Activated T-cell treated with anti-CD3 and anti-CD28 coated beads, Interleukin-2, amount 50 U/mL, for 72 hours (primary cell): ENCODE measurements at places on chromosomes 7 and 10. TPM values are rescaled to one million over a fixed set of nuclear protein-coding genes. Genes with fewer than 3 reads are reported as not detected.

GRCh38 chr10:112397592-112397991 is 23.7 kb downstream of the ACSL5 start:
- H3K4me3 ChIP-seq: no peak overlapping the region
- no peaks in the 10 kb centered on the region for H3K27me3 ChIP-seq
- H3K4me1 ChIP-seq: no peaks in the 10 kb centered on the region
- no peak overlapping the region for H3K27ac ChIP-seq
- peaks cover 5% of the 10 kb centered on the region for H3K36me3 ChIP-seq

- no peak overlapping the region for H3K4me3 ChIP-seq
- no peak overlapping the region for H3K27ac ChIP-seq
- no peak for DNase-seq
- H3K27me3 ChIP-seq: no peaks in the 10 kb centered on the region
Observed at GRCh38 chr7:69516238-69516820, 81.9 kb upstream of the AUTS2 start.

- H3K27me3 ChIP-seq: peaks cover 6% of the 10 kb centered on the region
- H3K4me3 ChIP-seq: no peak overlapping the region
Observed at GRCh38 chr10:60916025-60916424, 28.0 kb downstream of the RHOBTB1 start.

DNA sequence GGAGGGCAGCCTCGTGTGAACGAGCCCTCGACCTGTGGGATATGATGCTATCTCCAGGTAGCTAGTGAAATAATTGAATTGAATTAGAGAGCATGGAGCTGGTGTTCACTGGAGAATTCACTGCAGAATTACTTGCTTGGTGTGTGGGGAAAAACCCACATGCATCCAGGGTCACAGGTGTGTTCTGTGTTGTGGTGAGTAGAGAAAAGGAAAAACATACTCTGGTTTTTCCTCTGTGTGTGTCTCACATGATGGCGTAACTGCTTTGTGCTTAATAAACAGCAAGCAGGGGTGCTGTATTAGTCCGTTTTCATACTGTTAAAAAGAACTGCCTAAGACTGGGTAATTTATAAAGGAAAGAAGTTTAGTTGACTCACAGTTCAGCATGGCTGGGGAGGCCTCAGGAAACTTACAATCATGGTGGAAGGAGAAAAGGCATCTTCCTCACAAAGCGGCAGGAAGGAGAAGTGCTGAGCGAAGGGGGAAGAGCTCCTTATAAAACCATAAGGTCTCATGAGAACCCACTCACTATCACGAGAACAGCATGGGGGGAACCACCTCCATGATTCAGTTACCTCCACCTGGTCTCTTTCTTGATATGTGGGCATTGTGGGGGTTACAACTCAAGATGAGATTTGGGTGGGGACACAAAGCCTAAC is 62.6 kb downstream of the TACR2 start:
- no peaks in the 10 kb centered on the region for H3K27me3 ChIP-seq
- H3K4me3 ChIP-seq: no peak overlapping the region
- peaks cover 39% of the 10 kb centered on the region for H3K4me1 ChIP-seq
- no peak overlapping the region for H3K27ac ChIP-seq
- no peak for DNase-seq
- peaks cover 24% of the 10 kb centered on the region for H3K36me3 ChIP-seq

- H3K36me3 ChIP-seq: no peaks in the 10 kb centered on the region
- H3K27ac ChIP-seq: no peak overlapping the region
- no peak for DNase-seq
- no peaks in the 10 kb centered on the region for H3K27me3 ChIP-seq
- H3K4me1 ChIP-seq: no peaks in the 10 kb centered on the region
Observed at GRCh38 chr10:115974816-115975430, 298.1 kb downstream of the GFRA1 start.

DNA sequence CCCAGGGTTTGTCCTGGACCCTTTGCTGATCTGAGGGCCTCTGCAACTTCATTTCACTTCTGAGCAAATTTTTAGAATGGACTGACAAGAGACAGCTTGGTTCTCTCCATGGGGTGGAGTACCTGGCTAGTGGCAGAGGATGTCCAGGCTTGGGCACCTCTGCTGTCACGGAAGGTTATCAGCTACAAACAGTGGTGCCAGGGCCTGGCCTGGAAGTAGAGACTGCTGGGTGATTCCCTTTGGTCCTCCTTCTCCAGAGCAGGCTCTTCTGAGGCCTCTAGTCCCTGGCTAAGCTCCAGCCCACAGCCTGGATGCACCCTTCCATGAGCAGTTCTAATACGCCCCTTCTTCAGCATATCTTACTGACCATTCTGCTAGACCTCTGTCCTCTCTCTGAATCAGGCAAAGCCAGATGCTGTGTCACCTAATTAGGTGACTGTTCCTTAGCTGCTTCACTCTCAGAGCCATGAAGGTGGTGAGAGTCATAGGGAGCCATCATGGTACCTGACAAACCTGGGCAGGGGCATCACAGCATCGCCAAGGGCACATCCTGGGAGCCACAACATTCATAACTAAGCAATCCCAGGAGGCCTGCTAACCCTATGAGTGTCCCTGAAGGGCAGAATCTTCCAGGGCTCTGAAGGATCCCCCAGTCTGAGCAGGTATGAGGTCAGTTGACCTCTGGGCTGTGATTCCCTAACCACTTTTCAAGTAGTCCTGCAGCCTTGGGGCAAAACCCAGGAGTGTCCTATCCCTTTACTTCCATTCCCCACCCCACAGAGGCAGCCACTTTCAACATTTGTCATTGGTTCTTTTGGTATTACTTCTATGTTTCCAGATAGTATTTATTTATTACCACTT is 4.0 kb downstream of the ARHGAP22 start:
- no peak overlapping the region for H3K27ac ChIP-seq
- DNase-seq: no peak
- no peak overlapping the region for H3K4me3 ChIP-seq

DNA sequence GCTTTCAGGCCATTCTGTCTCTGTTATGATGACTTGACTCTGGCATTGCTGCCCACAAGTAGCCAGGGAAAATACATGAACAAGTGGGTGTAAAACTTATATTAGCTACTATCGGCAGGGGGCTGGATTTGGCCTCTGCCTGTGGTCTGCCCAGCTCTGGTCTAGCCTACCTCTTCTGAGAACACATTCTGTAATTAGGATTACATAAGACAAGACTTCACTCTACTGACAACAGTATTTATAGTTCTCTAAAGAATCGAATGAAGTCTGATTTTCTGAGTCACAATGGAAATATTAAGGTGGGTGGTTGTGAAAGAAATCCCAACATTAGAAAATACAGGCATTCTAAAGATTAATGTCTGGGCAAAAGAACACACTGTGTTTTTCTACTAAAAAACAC is 55.5 kb downstream of the DLD start:
- no peaks in the 10 kb centered on the region for H3K36me3 ChIP-seq
- H3K27ac ChIP-seq: no peak overlapping the region
- H3K4me3 ChIP-seq: no peak overlapping the region
- H3K4me1 ChIP-seq: no peaks in the 10 kb centered on the region

DNA sequence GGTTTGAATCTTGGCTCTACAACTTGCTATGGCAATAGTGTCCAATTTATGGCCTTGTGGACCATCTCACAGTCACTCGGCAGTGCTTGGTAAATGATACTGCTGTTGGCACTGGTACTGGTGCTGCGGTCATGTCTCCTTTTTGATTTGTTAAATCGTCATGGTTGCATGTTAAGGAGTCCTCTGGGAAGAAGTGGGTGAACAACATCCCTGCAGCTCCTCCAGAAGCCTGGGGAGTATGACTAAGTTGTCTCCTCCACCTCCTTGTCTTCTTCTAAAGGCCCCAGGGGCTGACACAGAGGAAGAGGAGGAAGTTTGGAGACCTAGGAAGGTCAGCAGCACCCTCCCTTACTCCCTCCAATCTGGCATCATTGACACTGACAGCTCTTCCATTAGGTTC is 8.5 kb downstream of the ITPRIP start:
- H3K27ac ChIP-seq: peak overlapping the region; percentile 79
- peak overlapping the region; percentile 84 for H3K4me3 ChIP-seq
- H3K4me1 ChIP-seq: peaks cover 99% of the 10 kb centered on the region
- H3K27me3 ChIP-seq: no peaks in the 10 kb centered on the region
- H3K36me3 ChIP-seq: peaks cover 5% of the 10 kb centered on the region

DNA sequence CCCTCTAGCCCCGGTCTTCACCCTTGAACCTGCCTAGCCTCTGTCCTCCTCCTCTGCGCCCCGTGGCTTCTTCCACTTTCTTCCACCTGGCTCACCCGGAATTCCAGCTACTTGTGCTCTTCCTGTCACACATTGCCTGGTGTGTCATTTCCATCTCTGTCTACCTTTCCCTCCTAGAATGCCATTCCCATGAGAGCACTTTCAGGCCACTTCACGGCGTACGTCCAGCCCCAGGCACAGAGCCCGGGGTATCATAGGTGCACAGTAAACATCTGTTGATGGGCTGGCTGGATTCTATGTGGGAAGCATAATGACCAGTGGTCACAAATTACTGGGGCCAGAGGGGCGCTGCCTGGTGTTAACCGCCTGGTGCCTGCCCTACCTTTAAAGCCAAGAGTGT is 161.3 kb downstream of the CUX1 start:
- no peak overlapping the region for H3K4me3 ChIP-seq
- H3K36me3 ChIP-seq: no peaks in the 10 kb centered on the region
- H3K27me3 ChIP-seq: no peaks in the 10 kb centered on the region

GRCh38 chr10:18583575-18584270 is 67.7 kb downstream of the NSUN6 start:
- H3K27ac ChIP-seq: peak overlapping the region; percentile 78
- H3K4me3 ChIP-seq: no peak overlapping the region
- H3K4me1 ChIP-seq: peaks cover 20% of the 10 kb centered on the region
- no peak for DNase-seq
- H3K36me3 ChIP-seq: peaks cover 12% of the 10 kb centered on the region
- H3K27me3 ChIP-seq: no peaks in the 10 kb centered on the region

DNA sequence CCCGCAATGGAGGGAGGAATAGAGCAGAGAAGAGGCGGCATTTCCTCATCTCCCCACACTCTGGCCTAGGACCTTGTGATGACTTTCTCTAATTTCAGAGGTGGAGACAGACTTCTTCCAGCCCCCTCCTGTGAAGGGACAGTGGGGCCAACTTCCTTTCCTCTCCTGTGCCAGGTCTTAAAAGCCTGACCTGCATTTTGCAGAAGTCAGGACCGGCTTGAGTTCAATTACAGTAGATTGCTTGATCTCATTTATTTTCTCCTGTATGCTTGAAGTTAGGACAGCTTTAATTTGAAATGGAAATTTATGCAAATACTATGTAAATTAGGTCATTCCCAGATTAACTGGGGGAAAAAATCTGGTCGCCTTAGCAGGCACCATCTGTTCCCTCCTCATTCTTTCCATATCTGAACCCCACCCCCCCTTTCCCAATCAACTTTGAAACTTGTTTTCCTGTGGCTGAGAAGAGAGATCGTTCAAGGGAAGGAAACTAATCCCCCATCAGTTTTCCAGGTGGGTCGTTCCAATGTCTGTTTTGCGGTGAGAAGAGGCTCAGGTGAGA is 57.1 kb downstream of the SYPL1 start:
- H3K27me3 ChIP-seq: no peaks in the 10 kb centered on the region
- H3K4me3 ChIP-seq: no peak overlapping the region
- no peaks in the 10 kb centered on the region for H3K36me3 ChIP-seq
- peaks cover 19% of the 10 kb centered on the region for H3K4me1 ChIP-seq
- H3K27ac ChIP-seq: no peak overlapping the region

DNA sequence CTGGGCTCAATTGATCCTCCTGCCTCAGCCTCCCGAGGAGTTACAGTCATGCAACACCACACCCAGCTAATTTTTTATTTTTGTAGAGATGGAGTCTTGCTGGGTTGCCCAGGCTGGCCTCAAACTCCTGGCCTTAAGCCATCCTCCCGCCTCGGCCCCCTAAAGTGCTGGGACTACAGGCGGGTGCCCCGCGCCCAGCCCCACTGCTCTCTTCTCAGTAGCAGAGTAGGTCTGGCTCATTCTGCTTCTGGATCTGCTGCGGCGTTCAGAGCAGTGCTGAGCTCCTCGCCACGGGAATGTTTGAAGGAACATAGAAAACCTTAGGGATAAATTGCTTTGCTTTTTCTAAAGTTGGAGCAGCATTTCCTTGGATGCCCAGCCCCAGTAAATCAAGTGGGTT is 27.4 kb downstream of the WIPI2 start:
- DNase-seq: no peak
- no peak overlapping the region for H3K4me3 ChIP-seq
- no peak overlapping the region for H3K27ac ChIP-seq
- H3K4me1 ChIP-seq: no peaks in the 10 kb centered on the region
- H3K36me3 ChIP-seq: no peaks in the 10 kb centered on the region

- H3K4me1 ChIP-seq: peaks cover 54% of the 10 kb centered on the region
- DNase-seq: peak; percentile 40
- H3K27me3 ChIP-seq: no peaks in the 10 kb centered on the region
- H3K27ac ChIP-seq: peak overlapping the region; percentile 96
- peaks cover 52% of the 10 kb centered on the region for H3K36me3 ChIP-seq
Observed at GRCh38 chr7:155644971-155645509, 579 bp downstream of the RBM33 start.

- H3K4me1 ChIP-seq: peaks cover 20% of the 10 kb centered on the region
- H3K36me3 ChIP-seq: no peaks in the 10 kb centered on the region
- no peak for DNase-seq
- H3K4me3 ChIP-seq: no peak overlapping the region
- no peak overlapping the region for H3K27ac ChIP-seq
Observed at GRCh38 chr7:48301201-48301600, 129.9 kb downstream of the ABCA13 start.

- no peaks in the 10 kb centered on the region for H3K36me3 ChIP-seq
- DNase-seq: no peak
- H3K27ac ChIP-seq: no peak overlapping the region
- H3K4me3 ChIP-seq: no peak overlapping the region
Observed at GRCh38 chr10:93861825-93862224, 32.0 kb upstream of the SLC35G1 start.

- H3K27ac ChIP-seq: no peak overlapping the region
Observed at GRCh38 chr10:97053276-97053675, 132.5 kb downstream of the SLIT1 start.

GRCh38 chr10:121444520-121445165 is 153.6 kb downstream of the FGFR2 start:
- H3K27ac ChIP-seq: no peak overlapping the region
- H3K36me3 ChIP-seq: no peaks in the 10 kb centered on the region
- H3K4me1 ChIP-seq: no peaks in the 10 kb centered on the region
- DNase-seq: no peak
- no peak overlapping the region for H3K4me3 ChIP-seq
- H3K27me3 ChIP-seq: no peaks in the 10 kb centered on the region

GRCh38 chr10:52915391-52915790 is 142.8 kb upstream of the MBL2 start:
- no peaks in the 10 kb centered on the region for H3K4me1 ChIP-seq
- H3K27me3 ChIP-seq: no peaks in the 10 kb centered on the region
- H3K36me3 ChIP-seq: no peaks in the 10 kb centered on the region
- H3K27ac ChIP-seq: no peak overlapping the region
- no peak for DNase-seq

GRCh38 chr7:73577627-73578341 is 595 bp downstream of the TBL2 start:
- H3K4me3 ChIP-seq: peak overlapping the region; percentile 100
- peak; percentile 8 for DNase-seq
- peaks cover 3% of the 10 kb centered on the region for H3K36me3 ChIP-seq
- peaks cover 28% of the 10 kb centered on the region for H3K4me1 ChIP-seq

GRCh38 chr7:157602581-157602980 is 265.8 kb downstream of the DNAJB6 start:
- H3K4me3 ChIP-seq: no peak overlapping the region
- H3K27ac ChIP-seq: no peak overlapping the region
- no peaks in the 10 kb centered on the region for H3K36me3 ChIP-seq
- H3K27me3 ChIP-seq: no peaks in the 10 kb centered on the region
- DNase-seq: no peak
- H3K4me1 ChIP-seq: peaks cover 4% of the 10 kb centered on the region

The VIPR2 gene
- total RNA-seq: 3.0 TPM

The LRRC4 gene
- total RNA-seq: 0.53 TPM

The LIPK gene
- not detected for total RNA-seq

The ZNF212 gene
- total RNA-seq: 28.0 TPM

The CTAGE8 gene
- total RNA-seq: 1.5 TPM

The MMRN2 gene
- total RNA-seq: 0.05 TPM

The ZNF467 gene
- 0.53 TPM for total RNA-seq

The ZNF736 gene
- 33.9 TPM for total RNA-seq

The GPR158 gene
- total RNA-seq: not detected

The COPS6 gene
- total RNA-seq: 43.7 TPM

The SFTPA1 gene
- not detected for total RNA-seq
